ENCODE measurements at places on chromosomes 3 and 15.

DNA sequence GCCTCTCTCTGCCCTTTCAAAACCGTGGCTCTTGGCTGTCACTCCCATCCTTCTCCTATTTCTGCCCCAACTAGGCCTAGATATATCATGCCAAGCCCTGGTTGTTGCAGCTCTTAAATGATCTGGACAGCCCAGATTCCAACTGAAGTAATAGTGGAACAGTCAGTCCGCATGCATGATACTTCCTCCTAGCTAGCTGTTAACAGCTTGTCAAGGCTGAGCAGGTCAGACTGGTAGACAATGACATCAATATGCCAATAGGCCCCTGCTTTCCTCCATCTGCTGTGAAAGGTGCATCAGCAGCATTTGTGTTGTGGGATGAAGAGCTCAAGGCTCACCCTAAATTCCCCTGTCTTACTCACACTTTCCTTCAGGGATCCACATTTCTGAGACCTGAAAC, 527.7 kb upstream of the TGFBR2 start:
- no peak for DNase-seq

- no peak for DNase-seq
Observed at GRCh38 chr3:21835264-21835663, 84.3 kb upstream of the ZNF385D start.

DNA sequence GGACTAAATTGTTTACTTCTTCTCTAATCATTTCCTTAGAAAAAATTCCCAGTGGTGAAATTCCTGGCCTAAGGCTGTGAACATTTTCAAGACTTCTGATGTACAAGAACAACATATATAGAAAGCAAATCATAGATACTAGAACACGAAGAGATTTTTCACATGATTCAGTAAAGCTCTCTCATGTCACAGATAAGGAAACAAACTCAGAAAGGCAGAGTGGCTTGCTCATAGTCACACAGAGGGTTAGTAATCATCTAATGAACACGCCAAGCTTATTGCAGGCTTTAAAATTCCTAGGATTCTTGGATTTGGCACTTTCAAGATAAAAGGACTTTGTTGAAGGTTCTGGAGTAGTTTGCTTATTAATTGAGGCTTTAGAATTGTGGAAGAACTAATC, 26.2 kb downstream of the CRTAP start:
- DNase-seq: no peak

DNA sequence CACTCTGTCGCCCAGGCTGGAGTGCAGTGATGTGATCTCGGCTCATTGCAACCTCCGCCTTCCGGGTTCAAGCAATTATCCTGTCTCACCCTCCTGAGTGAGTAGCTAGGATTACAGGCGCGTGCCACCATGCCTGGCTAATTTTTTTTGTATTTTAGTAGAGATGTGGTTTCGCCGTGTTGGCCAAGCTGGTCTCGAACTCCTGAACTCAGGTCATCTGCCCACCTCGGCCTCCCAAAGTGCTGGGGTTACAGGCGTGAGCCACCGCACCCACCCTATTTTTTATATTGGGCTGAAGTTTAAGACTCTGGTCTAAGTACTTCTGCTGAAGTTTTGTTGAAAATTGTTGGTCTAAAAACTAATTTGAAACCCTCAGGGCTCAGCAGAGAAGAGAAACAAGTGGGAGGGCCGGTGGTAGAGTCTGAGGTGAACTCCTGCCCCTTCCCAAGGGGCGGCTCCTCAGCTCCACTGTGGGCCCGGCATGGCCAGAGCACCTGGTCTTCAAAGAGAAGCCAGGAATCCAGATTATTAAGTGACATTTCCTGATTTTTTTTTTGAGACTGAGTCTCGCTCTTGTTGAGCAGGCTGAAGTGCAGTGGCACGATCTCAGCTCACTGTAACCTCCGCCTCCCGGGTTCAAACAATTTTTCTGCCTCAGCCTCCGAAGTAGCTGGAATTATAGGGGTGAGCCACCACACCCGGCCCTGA, 4.0 kb downstream of the HDAC11 start:
- no peak for DNase-seq

GRCh38 chr3:134594331-134594741, 56.5 kb downstream of the KY start:
- DNase-seq: no peak

DNA sequence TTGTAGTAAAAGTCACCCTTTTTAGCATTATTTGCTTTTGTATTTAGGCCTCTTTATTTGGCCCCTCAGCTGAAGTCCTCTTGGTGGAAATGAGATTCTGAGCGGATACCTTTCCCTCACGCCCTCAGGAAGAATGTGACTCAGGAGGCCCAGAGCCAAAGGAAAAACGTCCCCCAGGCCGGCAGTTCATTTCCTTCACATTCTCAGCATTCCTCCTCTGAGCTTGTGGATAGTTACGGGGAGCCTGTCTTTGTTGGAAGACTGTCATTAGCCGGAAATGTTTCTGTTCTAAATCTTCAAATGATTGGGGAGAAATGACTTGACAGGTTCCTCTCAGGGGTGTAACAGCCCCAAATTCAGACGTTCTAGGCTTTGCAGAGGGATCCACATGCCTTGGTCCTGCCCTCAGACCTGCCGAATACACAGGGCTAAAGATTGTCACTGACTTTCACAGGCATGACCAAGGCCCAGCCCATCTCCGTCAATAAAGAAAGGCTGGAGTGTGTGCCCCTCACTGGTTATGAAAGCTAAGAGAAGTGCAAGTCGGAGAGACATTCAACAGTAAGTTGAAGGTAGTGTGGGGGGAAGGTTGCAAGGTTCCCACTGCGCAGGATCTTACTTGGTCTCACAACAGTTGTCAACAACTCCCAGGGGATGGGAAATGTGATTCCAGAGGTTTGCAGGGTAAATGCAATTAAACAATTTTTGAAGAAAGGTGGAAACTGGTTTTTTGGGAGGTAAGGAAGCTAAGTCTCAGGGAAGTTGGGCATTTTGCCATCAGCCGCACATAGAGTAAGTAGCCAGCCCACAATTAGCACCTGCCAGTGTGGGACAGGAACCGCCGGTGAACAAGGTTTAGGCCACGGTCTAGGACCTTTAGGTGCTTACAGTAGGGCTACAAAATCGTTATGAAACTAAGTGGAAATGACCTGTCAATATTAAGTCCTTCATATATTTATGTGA, 39.7 kb upstream of the MYZAP start:
- DNase-seq: no peak

All from NK-92 treated with Interleukin-12 subunit alpha and Interleukin-12 subunit beta, amount 100 ng/mL, for 24 hours (cell line).